ENCODE measurements at places on chromosomes 1 and 21.

- no peak for DNase-seq
Measured at GRCh38 chr1:167849666-167850065, 64.3 kb downstream of the ADCY10 start.

- DNase-seq, result no peak
Measured at GRCh38 chr1:221775206-221775605, 33.3 kb upstream of the DUSP10 start.

GRCh38 chr1:230310381-230311163 is 115.6 kb downstream of the PGBD5 start:
- peak; percentile 28 for DNase-seq

DNA sequence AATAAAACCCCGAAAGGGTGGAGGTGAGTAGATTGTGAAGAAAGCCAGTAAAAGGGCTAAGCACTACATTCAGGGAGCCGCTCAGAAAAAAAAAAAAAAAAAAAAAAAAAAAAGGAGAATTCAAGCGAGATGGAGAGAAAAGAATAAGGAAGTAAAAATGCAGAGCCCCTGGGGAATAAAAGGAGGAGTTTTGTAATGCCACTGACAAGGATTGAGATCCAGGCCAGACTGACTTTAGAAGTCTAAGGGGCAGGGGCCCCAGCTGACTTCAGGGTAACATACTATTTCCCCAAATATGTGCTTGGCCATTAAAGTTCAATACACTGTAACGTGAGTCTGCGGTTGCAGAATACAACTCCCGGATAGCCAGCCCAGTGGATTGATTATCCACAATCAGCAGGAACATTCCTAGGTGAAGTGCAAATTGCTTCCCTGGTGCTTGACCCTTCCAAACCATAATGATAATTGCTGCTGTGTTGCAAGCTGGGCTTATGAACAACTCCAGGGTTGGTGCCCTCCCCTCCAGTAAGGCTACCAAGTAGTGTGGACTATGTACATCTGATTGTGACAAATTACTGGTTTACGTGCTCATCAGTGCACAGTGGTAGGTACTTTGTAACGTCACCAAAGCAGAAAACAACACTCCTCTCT is 30.7 kb upstream of the RRP15 start:
- DNase-seq, result no peak

DNA sequence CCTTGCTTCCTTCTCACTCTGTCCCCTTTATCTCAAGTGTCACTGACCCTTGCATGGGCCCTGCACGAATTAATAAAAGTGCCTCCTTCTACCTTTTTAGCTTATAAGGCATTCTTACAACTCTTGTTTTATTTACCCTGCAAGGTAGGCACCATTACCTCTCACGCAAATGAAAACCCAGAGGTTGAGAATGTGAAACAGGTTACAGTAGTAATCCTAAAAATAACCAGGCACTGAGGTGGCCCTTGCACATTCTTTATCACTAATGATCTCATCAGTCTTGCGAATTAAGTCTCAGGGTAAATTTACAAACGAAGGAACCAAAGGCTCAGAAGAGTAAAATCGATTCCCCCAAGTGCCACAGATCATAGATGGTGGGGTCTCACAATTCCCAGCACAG is 3.7 kb downstream of the GLIS1 start:
- DNase-seq, result no peak

All from stimulated activated CD8-positive, alpha-beta memory T cell treated with anti-CD3 and anti-CD28 coated beads, Interleukin-15, amount 100 ng/mL, for 1 hour (primary cell).